ENCODE measurements at places on chromosomes 16 and 17.

- no peak for DNase-seq
These were observed 134.2 kb upstream of the CPHXL start for GRCh38 chr16:75860326-75861053.

DNA sequence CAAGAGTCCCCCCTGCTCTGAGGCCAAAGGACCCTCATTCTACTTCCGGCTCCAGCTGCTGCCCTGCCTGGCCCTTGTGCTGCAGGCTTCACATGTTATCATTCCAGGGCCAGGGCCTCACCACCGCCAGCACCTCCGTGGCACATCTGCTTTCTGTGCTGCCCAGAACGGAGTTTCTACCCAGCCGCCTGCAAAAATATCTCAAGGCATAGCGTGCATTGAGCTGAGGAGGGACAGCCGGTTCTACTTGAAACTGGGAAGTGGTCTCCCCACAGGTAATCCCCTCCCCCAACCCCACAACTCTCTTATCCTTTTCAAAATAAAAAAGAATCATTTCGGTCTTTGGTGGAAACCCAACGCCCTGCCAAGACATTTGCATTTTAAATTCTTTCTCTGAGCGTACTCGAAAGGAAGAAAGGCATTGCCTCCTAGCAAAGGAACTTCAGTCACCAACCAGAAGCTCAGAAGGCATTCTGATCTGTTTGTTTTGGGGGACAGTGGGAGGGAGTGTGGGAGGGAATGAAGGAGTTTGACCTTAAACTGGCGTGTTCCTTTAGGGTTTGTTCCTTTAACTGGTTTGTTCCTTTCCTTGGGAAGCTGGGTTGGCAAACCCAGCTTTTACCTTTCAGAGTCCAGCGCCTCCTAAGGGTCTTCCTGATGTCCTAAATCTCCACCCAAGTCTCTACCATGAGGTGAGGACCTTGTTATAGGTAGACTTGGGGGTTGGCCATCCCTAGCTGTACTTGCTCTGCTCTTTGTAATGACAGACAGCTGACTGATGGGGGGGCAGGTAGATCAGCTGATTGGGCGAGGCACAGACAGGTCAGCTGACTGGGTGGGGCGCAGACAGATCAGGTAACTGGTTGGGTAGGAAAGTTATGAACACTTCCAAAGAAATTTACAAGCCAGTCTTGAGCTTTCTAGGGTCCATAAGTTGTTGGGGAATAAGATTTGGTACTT, 33.4 kb upstream of the PIK3R6 start:
- no peak for DNase-seq

- no peak for DNase-seq
These were observed 42.6 kb upstream of the AXIN2 start for GRCh38 chr17:65604070-65604469.

GRCh38 chr17:58337210-58337599, 8.6 kb upstream of the TSPOAP1 start:
- DNase-seq, result no peak

GRCh38 chr17:48618256-48618896, 3.3 kb upstream of the HOXB8 start:
- peak; percentile 84 for DNase-seq

- DNase-seq, result no peak
These were observed 55.5 kb downstream of the SNX11 start for GRCh38 chr17:48162946-48163506.

Data from stimulated activated CD8-positive, alpha-beta memory T cell treated with anti-CD3 and anti-CD28 coated beads, Interleukin-15, amount 100 ng/mL, for 24 hours (primary cell).